Osteoblast (primary cell): ENCODE measurements at places on chromosomes 7 and 10.

DNA sequence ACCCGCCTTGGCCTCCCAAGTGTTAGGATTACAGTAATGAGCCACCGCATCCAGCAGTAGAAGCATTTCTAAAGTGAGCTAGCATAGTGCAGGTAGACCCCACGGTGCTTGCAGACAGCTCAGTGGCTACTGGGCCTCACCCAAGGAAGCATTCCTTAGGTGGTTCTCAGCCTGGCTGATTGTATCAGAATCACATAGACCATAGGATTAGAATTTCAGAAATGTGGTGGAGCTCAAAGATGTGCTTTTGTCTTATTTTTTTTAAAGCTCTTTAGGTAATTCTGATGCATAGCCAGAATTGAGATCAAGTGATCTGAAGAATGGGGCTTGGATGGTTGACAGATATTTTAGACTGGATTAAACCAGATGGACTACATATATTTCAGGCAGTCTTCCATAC, 10.9 kb downstream of the ANLN start:
- DNase-seq = no peak

GRCh38 chr7:127674361-127674760, 22.4 kb downstream of the SND1 start:
- no peak for DNase-seq

GRCh38 chr10:127090138-127090537, 106.3 kb downstream of the INSYN2A start:
- DNase-seq = no peak

- no peak for DNase-seq
Measured at GRCh38 chr10:33520223-33520622, 185.8 kb upstream of the NRP1 start.
